ENCODE measurements at places on chromosomes 4 and X.

- DNase-seq, result no peak
Measured at GRCh38 chr4:186653969-186654368, 69.7 kb downstream of the FAT1 start.

- no peak for DNase-seq
Measured at GRCh38 chrX:100076031-100076430, 334.0 kb downstream of the PCDH19 start.

GRCh38 chr4:34157547-34157946, 2086.8 kb downstream of the ARAP2 start:
- DNase-seq, result no peak

DNA sequence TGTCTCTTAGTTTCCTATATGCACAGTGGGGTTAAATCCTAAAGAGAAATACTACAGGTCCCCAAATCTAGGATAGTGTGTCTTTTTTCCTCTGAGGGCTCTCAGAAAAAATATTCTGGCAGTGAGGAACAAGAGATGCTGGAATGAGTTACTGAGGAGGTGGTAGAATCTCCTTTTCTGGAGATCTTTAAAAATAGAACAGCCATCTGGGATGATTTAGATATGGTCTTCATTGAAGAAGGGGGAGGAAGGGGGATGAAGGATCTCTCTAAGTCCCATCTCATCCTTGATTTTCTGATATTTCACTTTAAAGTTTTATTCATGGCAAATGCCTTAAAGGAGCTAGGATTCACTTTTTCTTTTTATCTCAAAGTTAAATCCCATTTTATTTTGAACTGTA, 235.0 kb downstream of the MAML3 start:
- no peak for DNase-seq

DNA sequence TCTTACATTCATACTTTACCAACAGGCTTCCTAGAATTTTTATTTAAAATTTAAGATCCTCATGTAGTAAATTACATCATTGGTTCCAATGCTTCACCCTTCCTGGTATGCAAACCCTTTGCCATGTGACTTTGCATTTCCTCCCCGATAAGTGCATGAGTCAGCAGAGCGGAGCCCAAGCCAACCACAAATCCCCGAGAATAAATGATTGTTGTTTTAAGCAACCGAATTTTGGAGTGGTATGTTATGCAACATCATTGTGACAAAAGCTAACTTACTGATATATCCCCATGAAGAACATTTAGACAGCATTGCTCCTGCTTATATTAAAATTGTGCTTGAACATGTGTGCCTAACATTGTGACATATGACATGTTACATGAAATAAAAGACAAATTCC, 199.4 kb upstream of the DDX53 start:
- DNase-seq, result no peak

- DNase-seq, result no peak
Measured at GRCh38 chr4:142435599-142436235, 410.4 kb downstream of the INPP4B start.

GRCh38 chr4:102988429-102989020, 31.0 kb downstream of the SLC9B1 start:
- no peak for DNase-seq

DNA sequence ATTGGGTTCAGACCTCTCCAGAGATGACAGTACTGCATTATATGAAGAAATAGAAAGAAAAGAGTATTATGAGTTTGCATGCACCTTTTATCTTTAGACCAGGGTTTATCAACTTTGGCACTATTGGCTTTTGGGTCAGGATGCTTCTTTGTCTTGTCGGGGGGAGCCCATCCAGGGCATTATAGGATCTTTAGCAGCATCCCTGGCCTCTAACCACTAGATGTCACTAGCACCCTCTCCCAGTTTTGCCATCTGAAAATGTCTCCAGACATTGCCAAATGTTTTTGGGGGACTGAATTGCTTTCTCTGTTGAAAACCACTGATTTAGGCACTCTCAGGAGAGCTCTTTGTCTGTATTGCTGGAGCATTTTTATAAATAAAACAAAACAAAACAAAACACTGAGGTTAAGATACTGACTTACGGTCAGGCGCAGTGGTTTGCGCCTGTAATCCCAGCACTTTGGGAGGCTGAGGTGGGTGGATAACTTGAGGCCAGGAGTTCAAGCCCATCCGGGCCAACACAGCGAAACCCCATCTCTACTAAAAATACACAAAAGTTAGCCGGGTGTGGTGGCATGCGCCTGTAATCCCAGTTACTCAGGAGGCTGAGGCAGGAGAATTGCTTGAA, 23.6 kb downstream of the CA5B start:
- peak; percentile 57 for DNase-seq

GRCh38 chr4:142452161-142452855, 393.8 kb downstream of the INPP4B start:
- no peak for DNase-seq

DNA sequence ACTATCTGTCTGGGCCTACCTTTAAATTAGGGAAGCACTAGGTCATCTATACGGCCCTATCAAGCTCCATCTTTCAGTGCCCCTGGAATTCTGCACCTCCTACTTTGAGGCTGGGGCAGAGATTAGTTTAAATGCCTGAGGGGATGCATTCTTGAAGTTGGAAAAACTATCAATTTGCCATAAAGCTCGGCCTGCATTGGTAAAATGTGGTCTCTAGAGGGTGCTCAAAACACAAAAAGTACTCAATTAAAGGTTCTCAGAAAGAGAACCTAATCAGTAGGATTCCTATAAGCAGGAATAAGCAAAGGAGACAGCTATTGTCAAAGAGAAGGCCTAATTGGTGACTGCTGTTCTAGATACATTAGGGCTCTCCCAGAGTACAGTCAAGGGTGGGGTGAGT, 111.7 kb downstream of the AMER1 start:
- no peak for DNase-seq

- no peak for DNase-seq
Measured at GRCh38 chr4:169313732-169314131, 43.0 kb upstream of the SH3RF1 start.

GRCh38 chr4:26001413-26001812, 87.4 kb downstream of the SMIM20 start:
- no peak for DNase-seq

DNA sequence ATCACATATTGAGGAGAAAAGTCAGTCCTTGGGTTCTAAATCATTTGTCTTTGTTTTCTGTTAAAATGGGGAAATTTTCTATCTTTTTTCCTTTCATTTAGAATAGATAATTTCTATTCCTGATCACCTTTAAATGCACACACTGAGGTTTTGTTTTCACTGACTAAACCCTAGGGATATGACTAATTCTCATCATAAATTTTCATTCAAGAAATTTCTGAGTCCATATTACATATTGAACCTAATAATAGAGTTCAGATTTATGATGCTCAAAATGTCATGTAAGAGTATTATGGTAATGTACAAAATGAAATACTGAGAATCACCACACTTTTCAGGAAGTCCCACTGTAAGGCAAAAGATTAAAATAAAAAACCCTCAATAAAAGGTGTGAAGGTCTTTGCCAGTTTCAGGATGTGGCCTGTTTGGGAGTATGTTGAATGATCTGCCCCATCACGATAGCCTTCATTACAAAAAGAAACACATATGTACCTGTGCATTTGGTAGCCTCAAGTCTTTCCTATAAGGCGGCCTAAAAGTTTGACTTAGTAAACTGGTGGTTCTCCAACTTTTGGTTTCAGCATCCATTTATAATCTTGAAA, 49.4 kb downstream of the LEF1 start:
- no peak for DNase-seq

DNA sequence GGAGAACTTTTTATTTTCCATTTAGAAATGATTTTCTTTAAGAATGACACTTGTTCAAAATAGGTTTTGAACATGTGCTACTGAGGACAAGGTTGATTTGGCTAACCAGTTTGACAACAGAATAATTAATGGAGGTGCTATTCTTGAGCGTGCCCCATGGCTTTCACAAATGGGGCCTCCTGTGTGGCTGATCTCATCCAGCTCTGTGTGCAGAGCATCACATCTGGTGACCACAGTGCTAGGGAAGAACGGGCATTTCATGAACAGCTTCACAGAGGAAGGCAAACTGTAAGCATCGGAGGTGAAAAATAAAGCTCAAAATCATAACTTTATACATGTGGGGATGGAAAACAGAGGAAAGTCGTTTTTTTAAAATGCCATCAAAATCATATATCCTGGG, 148.6 kb downstream of the SOWAHB start:
- no peak for DNase-seq

DNA sequence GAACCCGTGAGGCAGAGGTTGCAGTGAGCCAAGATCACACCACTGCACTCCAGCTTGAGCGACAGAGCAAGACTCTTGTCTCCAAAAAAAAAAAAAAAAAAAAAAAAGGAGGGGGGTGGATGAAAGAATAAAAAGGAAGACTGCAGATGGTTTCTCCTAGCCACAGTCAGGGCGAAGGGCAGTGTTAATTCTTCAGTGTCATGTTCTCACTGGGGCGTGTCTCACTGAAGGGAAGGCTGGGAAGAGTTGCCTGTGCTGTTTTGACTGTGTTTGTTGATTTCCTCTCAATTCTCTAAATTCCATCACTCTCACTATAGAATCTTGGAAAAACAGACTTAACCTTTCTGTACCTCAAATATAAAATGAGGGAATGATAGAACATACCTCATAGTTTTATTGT, 71.6 kb upstream of the DHX15 start:
- DNase-seq, result no peak

GRCh38 chr4:10240691-10241090, 124.1 kb upstream of the WDR1 start:
- no peak for DNase-seq

- DNase-seq, result no peak
Measured at GRCh38 chr4:27023366-27023765, 162.7 kb downstream of the STIM2 start.

- DNase-seq, result no peak
Measured at GRCh38 chr4:76854858-76855257, 43.1 kb downstream of the SOWAHB start.

- DNase-seq, result no peak
Measured at GRCh38 chr4:101958547-101958946, 168.0 kb downstream of the BANK1 start.

DNA sequence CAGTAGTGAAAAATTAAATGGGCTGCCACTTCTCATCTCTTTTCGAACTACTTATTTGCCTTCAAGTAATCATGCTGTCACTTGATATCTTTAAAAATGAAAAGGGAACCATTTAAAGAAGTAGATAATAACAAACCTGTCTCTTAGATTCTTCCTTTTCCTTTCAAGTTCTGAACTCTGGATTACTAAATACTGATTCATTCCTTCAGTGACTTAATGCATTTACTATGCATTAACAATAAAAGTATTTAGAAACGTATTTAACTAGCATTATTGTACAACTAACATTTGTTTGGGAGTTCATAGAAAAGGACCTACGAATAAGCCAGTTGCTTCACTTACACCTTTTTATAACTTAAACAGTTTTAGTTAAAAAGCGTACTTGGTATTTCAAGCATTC, 61.1 kb upstream of the RAB33B start:
- DNase-seq, result no peak

GRCh38 chr4:24917076-24917856, 4.4 kb upstream of the CCDC149 start:
- no peak for DNase-seq

DNA sequence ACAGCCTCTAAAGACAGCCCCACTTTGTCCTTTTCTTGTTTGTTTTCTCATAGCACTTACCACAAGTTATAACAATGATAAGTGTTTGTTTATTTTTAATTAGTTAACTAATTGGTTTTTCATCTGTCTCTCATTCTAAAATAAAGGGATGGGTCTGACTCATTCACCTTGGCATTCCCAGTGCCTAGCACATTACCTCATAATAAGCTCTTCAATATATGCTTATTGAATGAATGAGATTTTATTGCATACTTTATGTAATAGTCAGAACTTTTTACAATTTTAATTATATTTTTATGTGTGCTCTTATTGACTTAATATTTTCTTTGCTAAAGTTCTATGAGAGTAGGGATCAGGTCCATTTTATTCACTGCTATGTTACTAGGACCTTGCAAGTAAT, 22.8 kb upstream of the PRKG2 start:
- DNase-seq, result no peak

DNA sequence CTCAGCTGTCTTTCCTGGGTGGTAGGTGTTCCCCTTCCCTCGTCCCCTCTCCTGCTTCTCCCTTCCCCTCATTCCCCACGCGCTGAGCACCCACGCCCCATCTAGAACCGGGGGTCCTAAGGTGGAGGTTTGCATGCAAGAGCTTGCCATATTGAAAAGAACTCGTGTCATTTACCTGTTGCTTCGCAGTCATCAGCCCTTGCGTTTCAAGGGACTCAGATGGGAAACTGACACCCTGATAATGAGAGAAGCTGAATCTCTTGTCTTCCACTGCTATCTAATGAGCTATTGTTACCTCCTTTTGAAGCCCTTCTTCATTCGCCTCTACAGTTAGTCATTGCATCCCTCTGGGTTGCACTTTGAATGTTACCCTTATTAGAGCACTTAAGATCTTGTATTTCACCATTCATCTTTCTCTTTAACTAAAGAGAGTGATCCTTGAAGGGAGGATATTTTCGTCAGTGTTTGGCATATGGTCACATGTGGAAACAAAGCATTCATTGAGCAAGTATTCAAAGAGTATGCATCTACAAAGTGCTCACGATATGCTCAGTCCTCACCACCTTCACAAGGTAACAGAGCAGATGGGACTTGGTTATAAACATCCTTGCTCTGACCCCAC, 25.7 kb downstream of the ARL9 start:
- DNase-seq, result no peak

Measured in CD4-positive, alpha-beta T cell treated with Interleukin-12 subunit alpha and Interleukin-12 subunit beta, for 1 hour (primary cell).